Activated CD8-positive, alpha-beta memory T cell treated with anti-CD3 and anti-CD28 coated beads for 4 hours (primary cell): ENCODE measurements at places on chromosomes 4 and X.
A peak's percentile ranks its signal among the peaks of the same experiment; 100 is the strongest.

- DNase-seq: no peak
Observed at GRCh38 chr4:119841361-119841760, 212.8 kb upstream of the PDE5A start.

GRCh38 chr4:40749717-40750460 lies at the start of gene NSUN7:
Gene NSUN7, plus strand, starts transcription at chr4:40749955. Its CDS starts 739 bp downstream, at chr4:40750694.
- DNase-seq: no peak

DNA sequence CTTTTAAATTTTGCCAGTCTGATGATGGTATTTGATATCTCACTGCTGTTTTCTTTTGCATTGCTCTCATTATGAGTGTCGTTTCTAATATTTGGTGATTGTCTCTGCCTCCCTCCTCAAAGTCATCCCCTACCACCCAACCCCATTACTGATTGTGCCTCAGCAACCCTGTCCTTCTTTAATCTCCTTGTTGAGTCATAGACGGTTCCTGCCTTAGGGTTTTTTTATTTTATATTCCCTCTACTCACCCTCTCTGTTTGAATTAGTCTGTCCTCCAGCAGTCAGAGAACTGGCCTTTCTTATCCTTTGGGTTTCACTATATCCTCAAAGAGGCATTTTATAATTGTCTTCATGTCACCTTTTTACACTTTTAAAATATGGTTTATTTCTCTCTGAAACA lies 409.3 kb upstream of the CPEB2 start:
- DNase-seq: no peak

- DNase-seq: peak; percentile 50
Observed at GRCh38 chr4:13656569-13657405, 29.3 kb upstream of the BOD1L1 start.

DNA sequence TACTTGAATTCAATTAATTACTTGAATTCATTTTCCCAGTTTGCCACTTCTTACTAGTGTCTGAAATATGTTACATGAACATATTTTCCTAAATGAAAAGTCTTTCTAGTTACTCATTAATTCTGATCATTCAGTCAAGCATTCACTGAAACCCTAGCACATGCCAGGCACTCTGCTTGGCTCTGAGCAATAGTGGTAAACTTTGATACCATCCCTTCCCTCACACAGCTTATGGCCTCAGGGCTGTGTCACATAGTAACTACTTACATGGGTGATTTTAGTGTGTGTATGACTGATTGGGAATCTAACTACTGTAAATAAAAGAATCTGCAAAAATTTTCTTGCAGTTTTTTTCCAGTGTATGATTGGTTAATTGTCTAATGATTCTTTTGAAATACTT lies 32.7 kb downstream of the METAP1 start:
- no peak for DNase-seq

DNA sequence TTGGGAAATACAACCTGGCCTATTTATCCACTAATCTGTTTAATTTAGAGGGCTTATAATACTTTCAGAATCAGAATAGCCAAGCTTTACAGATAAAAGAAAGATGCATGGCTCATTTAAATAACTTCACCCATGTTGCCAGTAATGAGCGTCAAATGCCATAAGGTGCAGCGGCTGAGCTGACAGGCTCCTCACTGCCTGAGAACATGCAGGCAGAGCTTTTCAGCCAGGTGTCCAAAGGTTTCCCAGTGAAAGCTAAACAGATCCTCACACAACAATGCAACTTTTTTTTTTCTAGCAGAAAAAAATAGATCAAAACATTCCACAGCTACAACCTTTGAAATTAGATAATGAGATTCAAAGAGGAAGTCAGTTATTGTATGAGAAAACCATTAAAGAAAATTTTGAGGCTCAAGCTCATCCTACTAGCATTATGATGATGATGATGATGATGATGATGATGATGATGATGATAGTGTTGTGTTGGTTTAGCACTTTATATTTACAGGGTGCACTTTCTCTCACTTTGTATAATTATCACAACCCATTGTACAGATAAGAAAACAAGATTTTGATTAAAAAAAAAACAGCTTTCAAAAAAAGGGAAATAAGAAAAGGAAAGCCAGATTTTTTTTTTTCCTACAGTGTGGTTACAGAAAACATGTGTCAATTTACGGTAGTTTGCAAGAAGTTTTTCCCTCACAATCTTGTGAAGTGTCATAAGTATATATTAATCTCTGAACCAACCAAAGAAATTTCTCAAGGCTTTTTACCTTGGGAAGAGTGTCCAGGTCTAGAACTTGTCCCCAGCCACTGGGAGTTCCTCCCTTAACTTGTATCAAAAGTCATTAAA lies 12.2 kb upstream of the TNIP3 start:
- DNase-seq: no peak

DNA sequence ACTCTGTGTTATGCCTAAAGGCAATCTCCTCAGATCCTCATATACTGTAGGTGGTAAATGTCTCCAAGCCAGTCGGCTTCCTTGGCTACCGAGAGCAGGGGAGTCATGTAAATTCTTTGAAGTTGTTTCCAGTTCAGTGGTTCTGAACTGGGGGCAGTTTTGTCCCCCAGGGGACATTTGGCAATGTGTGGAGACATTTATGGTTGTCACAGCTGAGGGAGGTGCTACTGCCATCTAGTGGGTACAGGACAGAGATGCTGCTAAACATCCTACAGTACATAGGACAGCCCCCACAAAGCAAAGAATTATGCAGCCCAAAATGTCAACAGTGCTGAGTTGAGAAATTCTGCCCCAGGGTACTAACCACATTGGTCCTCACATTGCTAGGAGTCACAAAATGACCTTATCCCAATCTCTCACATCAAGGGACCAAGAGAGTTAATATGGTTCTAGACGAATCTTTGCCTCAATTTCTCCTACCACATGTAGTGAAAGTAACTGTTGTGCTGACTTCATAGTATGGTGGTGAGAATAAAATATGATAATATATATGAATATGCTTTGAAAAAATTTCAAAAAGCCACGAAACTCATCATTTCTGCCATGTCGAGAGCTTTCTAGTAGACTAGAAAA lies 104.4 kb upstream of the ARHGAP24 start:
- no peak for DNase-seq

DNA sequence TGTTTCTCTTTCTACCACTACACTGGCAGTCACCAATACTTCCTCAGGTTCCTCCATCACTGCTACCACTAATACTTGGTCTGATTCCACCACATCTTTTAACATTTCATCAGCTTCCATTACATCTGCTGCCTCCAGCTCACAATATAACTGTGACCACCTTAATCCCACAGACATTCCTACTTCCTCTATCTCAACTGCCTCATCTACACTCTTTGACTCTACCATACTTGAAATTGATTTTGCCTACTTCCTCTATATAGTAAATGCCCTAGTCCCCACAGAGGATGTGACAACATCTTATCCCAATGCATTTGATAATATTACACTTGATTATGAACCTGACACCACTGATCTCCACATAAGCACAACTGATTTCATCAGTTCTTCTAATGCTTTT lies 29.0 kb downstream of the OPRPN start:
- DNase-seq: no peak

DNA sequence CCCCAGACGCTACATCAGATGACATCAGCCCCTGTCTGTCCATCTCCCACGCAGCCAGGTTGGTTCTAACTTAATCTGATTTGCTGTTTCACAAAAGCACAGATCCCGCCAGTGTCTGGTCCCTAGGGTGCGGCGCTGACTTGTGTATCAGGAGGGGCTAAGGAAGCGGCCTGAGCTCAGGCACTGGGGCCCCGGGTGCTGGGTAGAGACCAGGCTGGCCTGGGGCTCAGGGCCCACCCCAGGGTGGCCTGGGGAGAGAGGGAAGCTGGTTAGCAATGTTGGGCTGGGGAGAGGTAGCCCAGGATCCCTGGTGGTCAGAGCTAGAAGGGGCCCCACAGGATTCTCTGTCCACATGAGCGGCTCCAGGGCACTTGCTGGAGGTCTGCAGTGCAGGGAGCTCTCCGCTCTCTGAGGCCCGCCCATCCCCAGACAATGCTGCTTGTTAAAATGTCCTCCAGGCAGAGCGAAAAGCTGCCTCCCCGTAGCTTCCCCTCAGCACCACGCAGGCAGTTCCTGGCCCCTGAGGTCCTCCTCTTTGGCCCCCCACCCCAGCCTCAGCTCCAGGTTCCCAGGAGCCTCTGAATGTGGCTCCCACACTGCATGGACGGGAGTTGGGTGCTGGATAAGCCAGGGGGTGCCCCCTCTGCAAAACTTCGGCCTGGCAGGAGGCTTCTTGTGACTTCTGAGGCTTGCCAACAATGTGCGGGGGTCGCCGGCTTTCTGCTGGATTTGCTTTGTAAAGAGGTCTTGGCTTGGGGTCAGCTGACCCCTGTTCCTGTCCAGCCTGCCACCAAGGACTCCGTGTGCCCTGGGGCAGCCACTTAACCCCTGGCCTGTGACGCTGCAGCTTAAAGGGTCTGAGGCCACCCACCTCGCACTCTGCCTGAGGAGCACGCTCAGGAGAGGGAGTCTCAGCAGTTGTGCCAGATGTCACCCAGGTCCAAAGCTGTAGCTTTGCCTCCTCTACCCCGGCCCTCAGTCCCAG lies 112.9 kb downstream of the CPZ start:
- DNase-seq: no peak

- DNase-seq: no peak
Observed at GRCh38 chr4:1417522-1418390, 11.5 kb upstream of the NKX1-1 start.

- no peak for DNase-seq
Observed at GRCh38 chrX:24877854-24878650, 137.7 kb downstream of the ARX start.

GRCh38 chr4:84971319-84971932 lies 4.9 kb upstream of the WDFY3 start:
- no peak for DNase-seq

DNA sequence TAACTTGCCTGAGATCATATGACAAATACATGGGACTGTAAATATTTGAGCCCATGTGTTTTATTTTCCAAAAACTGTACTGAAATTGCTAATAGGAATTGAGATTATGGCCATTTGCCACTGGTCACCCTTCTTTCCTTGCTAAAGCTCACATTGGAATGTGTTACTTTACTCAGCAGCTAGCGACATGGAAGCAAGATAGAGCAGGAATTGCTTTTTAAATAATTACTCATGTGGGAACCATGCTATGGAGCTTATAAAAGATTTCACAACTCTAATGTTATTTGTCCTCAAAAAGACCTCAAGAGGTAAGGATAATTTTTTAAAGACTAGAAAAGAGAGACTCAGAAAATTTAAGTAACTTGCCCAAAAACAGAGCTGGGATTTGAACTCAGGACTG lies 48.8 kb upstream of the AFAP1 start:
- DNase-seq: no peak
